Heart left ventricle (tissue), 16 donors: ENCODE measurements at places on chromosomes 5 and 9. TPM values are rescaled to one million over a fixed set of nuclear protein-coding genes. Genes with fewer than 3 reads are reported as not detected.
A peak's percentile ranks its signal among the peaks of the same experiment; 100 is the strongest.

DNA sequence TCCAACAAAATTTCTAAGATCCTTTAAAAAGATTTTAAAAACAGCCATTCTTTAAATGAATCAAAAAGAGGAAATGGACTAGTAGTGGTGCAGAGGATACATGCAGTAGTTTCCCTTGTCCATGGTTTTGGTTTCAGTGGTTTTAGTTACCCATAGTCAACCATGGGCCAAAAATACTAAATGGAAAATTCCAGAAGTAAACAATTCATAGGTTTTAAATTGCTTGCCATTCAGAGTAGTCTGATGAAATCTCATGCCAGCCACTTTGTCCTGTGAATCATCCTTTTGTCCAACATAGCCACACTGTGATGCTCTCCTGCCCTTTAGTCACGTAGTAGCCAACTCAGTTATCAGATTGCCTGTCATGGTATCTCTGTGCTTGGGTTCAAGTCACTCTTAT, 286.1 kb downstream of the ANXA1 start:
- no peak for DNase-seq

- no peak for DNase-seq
These were observed 976.6 kb upstream of the SEMA6A start for GRCh38 chr5:117551236-117551635.

DNA sequence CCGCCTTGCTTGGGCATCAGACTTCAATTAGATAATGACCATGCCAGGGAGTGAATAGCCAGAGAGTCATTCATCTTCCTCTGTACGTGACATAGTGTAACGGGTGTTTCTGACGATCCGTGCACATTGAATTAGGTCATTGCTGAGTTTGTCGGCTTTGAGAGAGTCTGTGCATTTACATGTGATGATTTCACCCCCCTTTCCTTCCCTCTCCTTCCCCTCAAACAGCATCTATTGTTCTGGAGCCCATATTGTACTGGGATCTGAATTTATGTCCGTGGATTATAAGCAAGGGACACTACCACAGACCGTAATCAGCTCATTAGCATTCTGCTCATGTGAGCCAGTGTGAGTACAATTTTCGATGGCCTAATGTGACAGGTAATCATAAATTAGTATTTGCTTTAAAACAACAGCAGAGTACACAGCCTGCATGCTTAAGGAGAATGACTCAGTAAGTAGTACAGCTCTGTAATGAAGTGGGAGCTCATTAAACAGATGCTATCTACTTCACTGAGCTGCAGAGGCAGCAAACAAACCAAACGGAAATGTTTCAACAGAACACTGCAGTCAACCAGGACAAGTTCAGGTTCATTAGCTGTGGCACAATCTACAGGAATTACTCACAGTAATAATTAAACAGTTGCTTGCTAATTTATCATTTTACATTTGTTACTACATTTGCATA, 302.1 kb downstream of the CSNK1G3 start:
- no peak for DNase-seq

GRCh38 chr5:77842243-77842642, 66.1 kb upstream of the TBCA start:
- DNase-seq, result no peak

The ZNF658 gene
- 1.8 TPM for polyA plus RNA-seq

DNA sequence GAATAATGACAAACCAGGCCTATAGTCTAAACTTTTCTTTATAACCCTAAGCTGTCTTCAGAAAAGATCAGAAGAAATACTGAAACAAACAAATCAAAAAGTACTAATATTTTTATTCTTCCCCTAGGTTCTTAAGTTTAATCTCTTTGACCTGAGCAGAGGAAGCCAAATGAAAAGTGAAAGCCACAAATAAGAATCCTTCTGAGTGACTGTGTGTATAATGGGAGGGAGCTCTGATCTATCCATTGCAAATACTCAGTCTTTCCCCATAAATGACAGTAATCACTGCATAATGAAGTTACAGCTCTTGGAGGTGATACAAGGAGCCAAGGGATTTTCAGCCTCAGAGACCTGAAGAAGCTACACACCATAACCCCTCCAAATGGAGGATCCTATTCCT, 126.9 kb upstream of the ATP10B start:
- no peak for DNase-seq

DNA sequence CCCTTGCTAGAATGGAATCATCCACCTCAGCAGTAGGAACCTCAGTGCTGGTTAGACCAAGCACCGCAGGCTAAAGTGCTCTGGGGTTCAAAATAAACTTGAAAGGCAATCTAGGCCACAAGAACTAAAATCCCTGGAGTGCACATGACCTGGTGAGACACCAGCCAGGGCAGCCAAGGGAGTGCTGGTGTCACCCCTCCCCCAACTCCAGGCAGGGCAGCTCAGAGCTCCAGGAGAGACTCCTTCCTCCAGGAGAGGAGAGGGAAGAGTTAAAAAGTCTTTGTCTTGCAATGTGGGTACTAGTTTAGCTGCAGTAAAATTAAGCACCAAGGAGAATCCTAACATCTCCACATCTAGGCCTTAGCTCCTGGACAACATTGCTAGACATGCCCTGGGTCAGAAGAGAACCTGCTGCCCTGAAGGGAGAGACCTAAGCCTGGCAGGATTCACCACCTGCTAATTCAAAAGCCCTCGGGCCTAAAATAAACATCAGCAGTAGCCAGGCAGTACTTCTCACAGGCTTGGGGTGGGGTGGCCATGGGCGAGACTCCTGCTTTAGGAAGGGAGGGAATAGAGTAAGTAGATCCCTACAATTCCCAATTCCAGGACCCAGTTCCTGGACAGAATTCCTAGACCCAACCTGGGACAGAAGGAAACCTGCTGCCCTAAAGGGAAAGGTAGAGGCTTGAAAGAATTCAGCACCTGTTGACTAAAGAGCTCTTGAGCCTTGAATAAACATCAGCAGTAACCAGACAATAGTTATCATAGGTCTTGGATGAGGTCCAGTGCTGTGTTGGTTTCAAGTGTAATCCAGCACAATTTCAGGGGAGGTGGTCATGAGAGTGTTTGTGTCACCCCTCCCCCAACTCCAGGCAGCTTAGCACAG, 25.8 kb downstream of the UGT3A2 start:
- DNase-seq, result no peak

GRCh38 chr5:136174021-136174659, 18.8 kb downstream of the SMIM32 start:
- no peak for DNase-seq

The KCNMB1 gene
- polyA plus RNA-seq, result 1.2 TPM

GRCh38 chr9:124309667-124310084, 51.9 kb downstream of the NEK6 start:
- DNase-seq, result no peak

GRCh38 chr9:81969971-81970370, 18.6 kb upstream of the SPATA31D1 start:
- DNase-seq, result no peak

DNA sequence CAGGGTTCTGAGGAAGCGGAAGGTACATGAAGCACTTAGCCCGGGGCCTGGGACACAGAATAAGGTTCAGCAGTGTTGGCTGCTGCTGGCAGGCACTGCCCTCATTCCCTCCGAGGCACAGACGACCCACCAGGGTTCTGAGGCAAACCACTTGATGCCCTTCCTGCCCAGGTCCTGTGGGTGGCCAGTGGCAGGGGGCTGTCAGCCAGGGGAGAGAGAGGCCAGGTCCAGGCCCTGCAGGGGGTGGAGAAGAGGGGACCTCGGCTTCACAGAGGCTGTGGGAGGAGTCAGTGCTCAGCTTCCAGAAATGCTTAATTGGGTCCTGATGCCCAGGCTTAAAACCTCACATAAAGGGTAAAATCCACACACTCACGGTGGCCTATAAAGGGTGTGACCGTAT, 4.4 kb upstream of the ZDHHC12 start:
- DNase-seq, result no peak

- DNase-seq, result no peak
These were observed 201.7 kb upstream of the NFIL3 start for GRCh38 chr9:91625331-91625730.

The SEMA4D gene
- 8.1 TPM for polyA plus RNA-seq

- DNase-seq, result no peak
These were observed 372.9 kb downstream of the ARL15 start for GRCh38 chr5:53937467-53937866.

GRCh38 chr9:68978501-68978900, 35.4 kb downstream of the PRKACG start:
- no peak for DNase-seq

GRCh38 chr5:65468633-65469032, 13.1 kb downstream of the ADAMTS6 start:
- no peak for DNase-seq

DNA sequence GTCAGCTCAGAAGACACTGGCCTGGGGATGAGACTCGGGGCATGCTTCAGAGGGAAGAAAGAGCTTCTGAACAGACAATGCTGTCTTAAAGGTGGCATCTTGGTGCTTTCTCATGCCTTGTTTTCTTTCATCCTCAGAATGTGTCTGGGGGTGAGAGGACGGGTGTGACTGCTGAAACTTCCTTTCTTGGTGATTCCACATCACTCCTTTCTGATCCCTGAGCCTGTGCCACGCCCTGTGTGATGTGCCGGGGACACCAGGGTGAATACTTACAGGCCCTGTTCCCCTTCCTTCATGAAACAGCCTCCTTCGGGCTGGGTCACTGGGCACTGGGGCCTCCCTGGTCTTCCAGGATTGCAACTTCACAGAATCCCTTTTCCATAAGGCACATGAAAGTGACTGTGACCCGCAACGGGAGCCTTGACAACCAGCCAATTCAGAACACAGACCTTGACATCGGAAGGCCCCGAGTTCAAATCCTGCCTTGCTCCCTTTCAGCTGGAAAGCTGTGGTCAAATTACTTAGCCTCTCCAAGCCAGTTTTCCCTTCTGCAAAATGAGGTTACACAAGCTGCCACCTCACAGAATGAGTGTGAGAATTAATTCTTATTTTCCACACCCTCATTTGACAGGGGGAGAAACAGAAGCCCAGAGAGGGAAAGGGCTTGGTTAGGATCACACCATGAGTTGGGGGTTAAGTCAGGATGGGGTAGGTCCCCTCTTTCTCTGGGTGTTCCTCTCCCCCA, 44.1 kb upstream of the IL17B start:
- DNase-seq, result peak; percentile 35

DNA sequence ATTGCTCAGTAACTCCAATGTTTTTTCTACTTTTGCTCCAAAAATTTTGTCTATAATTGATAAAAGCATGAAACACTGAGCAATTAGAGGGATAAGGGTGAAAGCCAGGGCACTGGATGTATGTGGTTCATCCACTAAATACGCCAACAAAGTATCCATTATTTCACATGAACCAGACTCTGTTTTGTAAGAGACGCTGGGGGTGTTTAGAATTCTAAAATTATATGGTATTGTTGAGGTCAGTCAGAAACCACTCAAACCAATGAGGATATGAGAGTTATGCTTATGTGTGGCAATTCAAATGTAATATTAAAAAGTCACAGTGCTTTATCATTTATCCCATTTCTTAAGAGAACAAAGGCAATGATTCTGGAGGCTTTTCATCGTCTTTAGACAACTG, 220.2 kb downstream of the EFNA5 start:
- DNase-seq, result no peak

DNA sequence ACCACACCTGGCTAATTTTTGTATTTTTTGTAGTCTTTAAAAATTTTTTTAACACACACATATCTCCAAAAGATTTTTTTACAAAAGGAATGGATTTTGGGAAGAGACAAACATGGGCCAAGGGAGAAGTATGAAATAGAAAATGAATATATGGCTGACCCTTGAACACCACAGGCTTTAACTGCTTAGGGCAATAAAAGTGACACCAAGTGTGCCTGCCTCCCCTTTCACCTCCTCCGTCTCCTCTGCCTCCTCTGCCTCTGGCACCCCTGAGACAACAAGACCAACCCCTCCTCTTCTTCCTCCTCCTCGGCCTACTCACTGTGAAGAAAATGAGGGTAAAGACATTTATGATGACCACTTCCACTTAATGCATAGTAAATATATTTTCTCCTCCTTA, 483.9 kb downstream of the KDM4C start:
- no peak for DNase-seq

DNA sequence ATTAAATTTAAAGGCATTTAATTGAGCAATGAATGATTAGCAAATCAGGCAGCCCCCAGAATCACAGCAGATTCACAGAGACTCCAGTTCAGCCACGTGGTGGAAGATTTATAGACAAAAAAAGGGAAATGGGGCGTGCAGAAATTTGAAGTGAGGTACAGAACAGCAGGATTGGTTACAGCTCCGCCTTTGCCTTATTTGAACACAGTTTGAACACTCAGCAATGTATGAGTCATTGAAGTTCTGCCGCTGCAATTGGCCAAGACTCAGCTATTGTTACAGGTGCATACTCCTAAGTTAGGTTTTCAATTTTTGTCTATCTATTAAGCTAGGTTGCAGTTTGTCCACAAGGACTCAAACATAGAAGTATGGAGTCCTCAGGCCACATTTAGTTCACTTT, 157.7 kb upstream of the SLC12A2 start:
- no peak for DNase-seq

DNA sequence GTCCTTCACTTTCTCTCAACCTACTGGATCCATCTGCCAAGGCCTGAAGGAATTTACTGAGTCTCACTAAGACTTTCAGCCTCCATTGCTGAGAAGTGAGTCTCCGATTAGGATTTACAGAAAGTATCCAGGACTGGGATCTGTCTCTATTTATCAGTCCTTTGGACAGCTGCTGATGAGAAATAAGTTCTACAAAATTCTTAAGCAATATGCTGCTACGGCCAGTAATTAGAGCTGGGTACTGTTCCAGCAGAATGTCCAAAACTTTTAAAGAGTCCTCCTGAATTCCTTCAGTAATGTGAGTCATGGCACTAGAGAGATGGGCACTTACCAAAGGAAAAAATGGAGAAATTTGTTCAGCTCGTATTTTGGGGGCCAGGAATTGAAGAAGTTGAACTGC, 5.9 kb downstream of the TEX10 start:
- DNase-seq, result no peak

- DNase-seq, result no peak
These were observed 115.9 kb upstream of the LPAR1 start for GRCh38 chr9:111154081-111154562.

GRCh38 chr9:136508729-136509500, 26.1 kb upstream of the SEC16A start:
- DNase-seq, result no peak

The TAF11L6 gene
- polyA plus RNA-seq, result not detected

DNA sequence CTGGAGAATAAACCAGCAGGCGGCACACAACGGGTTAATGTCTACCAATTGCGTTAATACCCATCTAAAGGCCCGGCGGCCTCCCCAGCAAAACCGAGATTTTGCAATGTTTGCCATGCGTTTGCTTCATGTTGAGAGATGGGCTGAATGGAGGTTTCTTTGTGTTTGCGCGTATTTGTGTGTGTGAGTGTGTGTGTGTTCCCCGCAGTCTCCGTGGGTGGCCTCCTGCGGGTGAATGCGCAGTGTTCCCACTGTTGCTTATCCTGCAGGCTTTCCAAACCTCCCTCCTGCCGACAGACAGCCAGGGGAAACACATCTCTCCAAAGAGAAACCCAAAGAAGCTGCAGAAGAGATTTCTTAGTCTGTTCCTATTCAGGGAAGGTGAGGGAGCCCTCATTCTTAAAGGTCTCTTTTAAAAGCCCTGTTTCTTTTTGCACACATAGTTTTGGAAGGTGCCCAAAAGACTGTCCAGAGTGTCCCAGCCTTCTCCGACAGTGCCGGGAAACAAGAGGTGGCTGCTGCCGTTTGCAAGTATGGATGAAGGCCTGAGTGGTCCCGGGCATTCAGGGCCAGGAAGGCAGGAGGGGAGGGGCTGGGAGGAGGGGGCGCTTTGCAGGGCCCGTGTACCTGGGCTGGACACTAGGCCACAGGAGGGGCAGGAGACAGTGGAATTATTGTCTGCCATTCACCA, 103.8 kb upstream of the ERCC6L2 start:
- no peak for DNase-seq
